ENCODE measurements at places on chromosomes 4 and X. TPM values are rescaled to one million over a fixed set of nuclear protein-coding genes. Genes with fewer than 3 reads are reported as not detected.

Gene AMTN
- total RNA-seq: not detected

DNA sequence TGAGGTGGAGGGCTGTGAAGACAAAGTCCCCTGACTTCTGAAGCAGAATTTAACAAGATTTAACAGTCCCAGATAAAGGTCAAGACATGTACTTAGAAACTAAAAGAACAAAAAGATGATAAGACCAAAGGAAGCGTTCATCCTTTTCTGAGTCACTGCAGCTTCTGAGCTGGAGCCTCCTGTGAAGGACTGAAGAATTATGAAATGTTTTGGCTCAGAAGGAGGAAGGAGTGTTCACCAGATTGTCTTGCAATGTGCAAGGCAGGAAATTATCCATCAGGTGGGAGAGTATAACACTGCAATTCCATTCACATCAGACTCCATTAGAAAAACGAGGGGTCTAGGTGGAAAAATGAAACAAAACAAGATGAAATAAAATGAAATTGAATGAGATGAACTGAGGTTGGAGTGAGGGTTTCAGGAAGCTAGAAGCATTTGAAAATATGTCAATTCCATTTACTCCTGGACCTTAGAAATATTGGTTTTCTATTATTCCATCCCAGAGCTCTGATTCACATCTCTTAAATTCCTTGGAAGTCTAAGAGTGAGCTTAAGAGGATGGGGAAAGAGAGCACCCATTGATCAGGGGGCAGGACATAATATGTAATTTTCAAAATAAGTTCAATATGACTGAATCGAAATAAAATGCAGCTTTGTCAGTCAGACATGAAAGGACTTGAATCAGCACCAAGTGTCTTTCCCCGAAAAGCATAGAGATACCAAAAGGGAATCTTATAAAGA, 186.1 kb upstream of the LNX1 start:
- no peak for DNase-seq

DNA sequence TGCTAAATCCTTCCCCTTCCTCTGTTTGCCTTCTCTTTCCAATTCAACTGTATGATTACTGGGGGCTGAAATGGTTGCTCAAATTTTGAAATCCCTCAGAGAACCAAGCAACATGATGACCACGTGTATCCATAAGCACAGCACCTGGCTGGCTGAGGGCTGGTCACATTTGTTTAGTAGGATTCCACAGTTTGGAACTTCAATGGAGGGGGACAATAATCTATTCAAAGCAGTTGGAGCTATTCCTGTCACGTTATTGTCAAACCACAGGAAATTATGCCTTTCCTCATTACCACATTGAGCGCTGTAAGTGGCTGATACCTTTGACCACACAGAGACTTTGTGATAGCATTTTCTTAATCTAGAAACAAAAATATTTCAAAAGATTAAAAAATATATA, 7.0 kb downstream of the TMSB4X start:
- no peak for DNase-seq

- DNase-seq: no peak
Measured at GRCh38 chr4:38715050-38715449, 51.1 kb downstream of the KLF3 start.

Data from esophagus muscularis mucosa (tissue), 4 donors.